ENCODE measurements at places on chromosomes 2 and 18.

GRCh38 chr2:143312441-143312840 is 183.2 kb downstream of the ARHGAP15 start:
- DNase-seq, result no peak

GRCh38 chr2:18993756-18994338 is 364.6 kb downstream of the OSR1 start:
- DNase-seq, result no peak

DNA sequence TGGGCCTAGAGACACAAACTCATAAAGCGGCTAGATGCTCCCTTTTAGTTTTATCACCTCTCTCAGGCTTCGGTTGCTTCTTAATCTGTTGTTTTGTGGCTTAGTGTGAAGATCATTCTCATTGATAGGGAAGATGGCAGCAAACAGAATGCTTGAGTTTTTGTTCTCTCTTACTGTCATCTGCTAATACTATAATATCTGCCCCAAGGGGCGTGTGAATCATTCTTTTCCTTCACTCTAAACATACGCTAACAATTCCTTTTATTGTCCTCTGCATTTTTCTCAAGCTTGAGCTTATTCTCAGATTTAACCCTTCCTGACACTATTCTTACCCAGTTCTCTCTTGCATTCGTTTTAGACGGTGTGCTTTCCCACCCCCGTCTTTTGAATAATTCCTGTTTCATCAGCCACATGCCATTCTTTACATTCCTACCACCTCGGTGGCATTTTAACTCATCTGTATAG is 323.9 kb upstream of the NRP2 start:
- DNase-seq, result no peak

- DNase-seq, result peak; percentile 50
Measured at GRCh38 chr2:171160956-171161740, 455 bp upstream of the TLK1 start.

DNA sequence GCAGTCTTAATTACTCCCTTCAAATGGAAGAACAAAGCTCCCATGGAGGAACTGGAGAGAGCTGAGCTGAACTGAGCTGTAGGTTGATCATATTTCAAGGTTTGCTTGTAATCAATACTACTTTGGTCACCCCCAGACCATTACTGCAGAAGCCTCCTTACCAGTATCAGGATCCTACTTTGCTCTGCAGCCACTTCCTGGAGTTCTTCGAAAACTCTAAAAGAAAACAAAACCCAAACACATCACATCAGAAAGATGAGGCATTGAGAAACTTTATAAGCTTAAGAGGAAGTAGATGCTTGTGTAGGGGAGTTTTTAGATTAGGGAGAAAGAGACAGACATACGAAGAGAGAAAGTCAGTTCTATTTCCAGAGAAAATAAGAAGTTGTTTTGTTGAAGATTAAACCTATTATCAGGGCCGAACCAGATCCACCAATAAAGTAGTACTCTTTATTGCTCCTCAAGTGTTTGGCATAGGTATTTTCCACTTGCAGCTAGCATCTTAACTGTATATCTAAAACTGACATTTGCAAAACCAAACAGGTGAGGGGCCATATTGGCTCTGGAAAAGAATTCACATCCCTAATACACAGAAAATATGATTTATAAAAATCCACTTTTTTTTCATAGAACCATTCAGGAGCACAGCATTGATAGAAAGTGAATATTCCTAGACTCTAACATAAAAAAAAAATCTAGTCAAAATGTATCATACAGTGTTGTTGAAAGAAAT is 166.9 kb upstream of the KLF7 start:
- no peak for DNase-seq

DNA sequence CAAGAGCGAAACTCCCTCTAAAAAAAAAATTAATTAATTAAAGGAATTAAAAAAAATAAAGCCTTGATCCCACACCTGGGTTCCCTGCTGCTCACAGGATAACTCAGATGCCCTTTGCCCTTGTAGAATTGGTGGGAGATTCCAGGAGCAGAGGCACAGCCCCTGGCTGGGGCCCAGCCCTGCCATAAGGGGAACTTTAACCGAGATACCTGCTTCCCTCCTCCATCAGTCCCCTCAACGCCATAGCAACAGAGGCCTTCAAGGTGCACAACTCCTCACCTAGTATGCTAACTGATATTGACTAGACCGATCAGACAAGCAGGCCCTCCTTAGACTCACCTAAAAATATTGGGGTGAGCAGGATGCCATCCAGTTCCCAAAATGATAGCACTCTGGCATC is 23.6 kb downstream of the TEX44 start:
- no peak for DNase-seq

DNA sequence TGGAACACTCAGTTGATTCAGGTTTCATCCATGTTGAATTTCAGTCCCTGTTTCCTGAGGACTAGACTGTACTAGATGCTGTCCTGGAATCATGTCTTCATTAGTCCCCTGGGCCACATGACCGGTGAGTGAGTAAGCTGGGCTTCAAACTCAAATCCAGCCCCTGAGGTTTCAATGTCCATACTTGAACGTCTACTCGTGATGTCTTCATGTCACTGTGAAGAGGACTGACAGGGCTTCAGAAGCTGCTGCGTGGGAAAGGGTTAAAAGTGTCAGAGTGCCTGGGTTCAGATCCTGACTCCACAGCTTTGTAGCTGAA is 101.2 kb downstream of the CDK15 start:
- no peak for DNase-seq

DNA sequence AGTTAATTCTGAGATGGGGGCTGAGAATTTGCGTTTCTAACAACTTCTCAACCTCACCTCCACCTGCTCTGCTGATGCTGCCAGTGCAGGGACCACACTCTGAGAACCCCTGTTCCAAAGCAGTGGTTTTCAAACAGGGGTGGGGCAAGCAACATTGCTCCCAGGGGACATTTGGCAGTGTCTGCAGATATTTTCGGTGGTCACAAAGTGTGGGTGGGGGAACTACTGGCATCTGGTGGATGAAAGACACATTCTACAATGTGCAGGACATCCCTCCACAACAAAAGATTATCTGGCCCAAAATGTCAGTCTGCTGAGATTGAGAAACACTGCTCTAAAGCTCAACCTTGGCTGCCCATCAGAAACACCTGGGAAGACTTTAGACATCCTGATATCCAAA is 188.7 kb upstream of the SATB2 start:
- no peak for DNase-seq

DNA sequence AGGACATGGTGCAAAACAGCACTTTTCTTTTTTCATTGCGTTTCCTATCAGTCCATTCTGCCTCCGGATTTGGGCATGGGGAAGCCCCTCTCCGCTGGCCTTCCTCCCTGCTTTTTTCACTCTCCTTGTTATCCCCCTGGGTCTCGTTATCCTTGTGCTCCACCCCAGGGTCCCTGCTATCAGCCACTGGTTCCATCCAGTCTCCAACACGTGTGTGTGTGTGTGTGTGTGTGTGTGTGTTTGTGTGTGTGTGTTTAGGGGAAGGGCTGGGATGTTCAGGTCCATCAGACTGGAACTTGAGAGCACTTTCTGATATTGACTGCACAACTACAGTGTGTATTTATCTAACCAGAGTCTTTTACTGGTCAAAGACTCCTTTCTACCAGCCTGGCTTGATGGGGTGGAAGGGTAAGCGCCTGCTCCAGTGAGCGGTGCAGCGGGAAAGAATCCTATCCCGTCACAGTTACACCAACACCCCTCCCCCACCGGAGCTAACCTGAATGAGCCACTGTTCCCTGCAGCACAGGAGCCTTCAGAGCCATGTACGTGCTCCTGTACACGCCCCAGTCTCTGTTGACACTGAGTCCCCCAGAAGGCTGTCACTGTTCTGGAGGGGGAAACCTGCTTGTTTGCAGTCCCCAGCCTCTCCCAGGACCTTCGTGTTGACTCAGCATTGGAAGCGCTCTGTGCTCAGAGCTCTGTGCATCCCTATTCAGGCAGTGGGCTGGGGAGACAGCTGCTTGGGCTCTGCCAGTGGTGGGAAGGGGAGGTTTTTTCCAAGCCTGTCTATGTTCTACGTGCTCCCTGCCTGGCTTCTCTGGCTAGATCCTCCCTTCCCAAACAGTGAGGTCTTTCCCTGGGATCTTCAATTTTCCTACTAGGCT is 4.6 kb downstream of the INHA start:
- no peak for DNase-seq

DNA sequence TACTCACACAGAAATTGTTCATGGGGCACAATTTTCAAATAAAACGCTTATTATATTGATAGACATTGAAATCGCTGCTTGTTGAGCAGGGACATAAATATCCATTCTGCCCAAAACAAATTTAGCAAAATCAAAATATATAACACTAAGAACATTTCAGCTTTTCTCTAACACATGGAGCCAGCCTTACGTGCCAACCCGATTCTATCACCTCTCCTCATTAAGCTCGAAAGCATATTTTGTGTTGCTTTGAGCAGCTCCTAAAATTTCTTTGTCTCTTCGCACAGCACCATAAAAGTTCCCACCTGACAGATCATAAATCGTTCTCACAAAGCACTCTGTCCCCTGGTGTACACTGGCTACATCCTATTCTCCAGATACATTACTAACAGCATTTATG is 1034.4 kb upstream of the KLHL29 start:
- DNase-seq, result no peak

Measured in T-helper 1 cell (primary cell).